ENCODE measurements at places on chromosomes 6 and 20.

- DNase-seq, result no peak
Measured at GRCh38 chr20:37473249-37474000, 47.6 kb upstream of the NNAT start.

GRCh38 chr20:21228511-21228910, 74.6 kb upstream of the XRN2 start:
- no peak for DNase-seq

DNA sequence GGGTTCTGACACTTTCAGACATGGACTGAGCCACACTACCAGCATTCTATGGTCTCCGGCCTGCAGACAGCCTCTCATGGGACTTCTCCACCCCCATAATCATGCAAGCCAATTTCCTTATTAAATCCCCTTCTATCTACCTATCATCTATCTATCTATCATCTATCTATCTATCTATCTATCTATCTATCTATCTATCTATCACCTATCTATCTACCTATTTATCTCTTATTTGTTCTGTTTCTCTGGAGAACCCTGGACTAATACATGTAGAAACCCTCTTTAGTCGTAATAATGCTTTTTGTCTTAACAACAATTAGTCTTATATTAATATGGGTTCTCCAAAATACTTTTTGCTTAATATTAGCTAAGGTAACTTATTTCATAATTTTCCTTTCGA, 174.1 kb upstream of the PRSS16 start:
- DNase-seq, result no peak

GRCh38 chr6:45617441-45617840, 239.7 kb upstream of the SUPT3H start:
- no peak for DNase-seq

GRCh38 chr6:129890701-129891100, 29.6 kb upstream of the TMEM244 start:
- DNase-seq, result no peak

DNA sequence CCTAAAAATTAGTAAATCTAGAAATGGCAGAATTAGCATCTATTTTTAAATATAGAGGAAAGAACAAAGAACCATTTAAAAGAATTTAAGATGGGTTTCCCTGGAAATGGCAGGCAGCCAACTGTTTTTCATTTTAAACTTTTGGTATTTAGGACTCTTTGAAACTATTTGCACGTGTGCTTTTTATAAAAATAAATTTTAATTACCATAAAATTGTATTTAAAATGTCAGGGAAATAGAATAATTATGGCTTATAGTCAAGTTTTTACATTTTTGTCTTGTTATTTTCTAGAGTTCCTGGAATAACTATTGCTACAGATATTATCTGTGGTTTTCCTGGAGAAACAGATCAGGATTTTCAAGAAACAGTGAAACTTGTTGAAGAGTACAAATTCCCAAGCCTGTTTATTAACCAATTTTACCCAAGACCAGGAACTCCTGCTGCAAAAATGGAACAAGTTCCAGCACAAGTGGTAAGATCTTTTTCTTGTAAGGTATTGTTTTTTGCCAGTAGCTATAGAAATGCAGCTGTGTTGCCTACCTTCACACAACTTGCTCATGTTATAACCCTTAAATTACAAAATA, 528.7 kb upstream of the SOX4 start:
- no peak for DNase-seq

DNA sequence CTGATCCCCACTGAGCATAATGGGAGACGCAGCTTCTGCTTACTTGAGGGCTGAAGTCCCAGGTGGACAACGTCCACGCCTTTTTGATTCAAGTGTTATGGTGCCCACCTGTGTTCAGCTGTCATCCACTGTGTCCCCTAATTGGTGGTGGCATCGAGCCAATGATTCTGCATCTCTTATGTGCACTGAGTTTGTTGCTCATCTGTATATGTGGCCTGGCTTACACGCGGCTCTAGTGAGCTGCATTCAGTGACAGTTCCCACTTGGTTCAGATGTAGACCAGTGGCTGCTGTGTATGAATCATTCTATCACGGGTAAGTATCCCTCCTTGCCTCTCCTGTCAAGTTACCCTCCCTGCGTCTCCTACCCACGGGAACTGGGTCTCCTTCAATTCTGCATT, 131.2 kb upstream of the CLDN20 start:
- no peak for DNase-seq
